ENCODE measurements at places on chromosomes 16 and 17.

DNA sequence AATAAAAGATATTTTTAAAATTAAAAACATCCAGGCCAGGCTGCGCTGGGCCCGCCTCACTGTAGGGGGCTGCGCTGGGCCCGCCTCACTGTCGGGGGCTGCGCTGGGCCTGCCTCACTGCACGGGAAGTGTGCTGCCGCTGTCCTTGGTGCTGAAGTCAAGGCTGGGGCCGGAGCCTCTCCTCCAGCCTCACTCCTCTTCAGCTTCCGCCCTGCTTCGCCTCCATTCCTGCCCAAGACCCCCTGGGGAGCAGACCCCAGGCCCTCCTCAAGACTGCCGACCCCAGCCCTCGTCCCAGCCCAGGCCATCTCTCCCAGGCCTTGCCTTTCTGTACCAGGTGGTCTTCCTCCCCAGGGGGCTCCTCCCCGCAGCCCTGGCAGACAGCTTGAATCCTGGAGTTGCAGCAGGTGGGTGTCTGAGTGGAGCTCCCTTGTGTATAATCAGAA lies 26.2 kb downstream of the ENDOV start:
- no peak overlapping the region for H3K4me3 ChIP-seq
- no peak overlapping the region for H3K27ac ChIP-seq
- DNase-seq: peak; percentile 77
- H3K27me3 ChIP-seq: peaks cover 6% of the 10 kb centered on the region

GRCh38 chr16:29815032-29815721 lies 775 bp upstream of the PAGR1 start:
- H3K36me3 ChIP-seq: peaks cover 30% of the 10 kb centered on the region
- H3K4me1 ChIP-seq: peaks cover 68% of the 10 kb centered on the region
- peak; percentile 72 for DNase-seq
- peaks cover 12% of the 10 kb centered on the region for H3K27me3 ChIP-seq
- H3K27ac ChIP-seq: peak overlapping the region; percentile 88

- H3K36me3 ChIP-seq: peaks cover 2% of the 10 kb centered on the region
- no peak overlapping the region for H3K27ac ChIP-seq
- no peak overlapping the region for H3K4me3 ChIP-seq
- H3K27me3 ChIP-seq: no peaks in the 10 kb centered on the region
- no peak for DNase-seq
Measured at GRCh38 chr16:61324044-61324443, 712.2 kb downstream of the CDH8 start.

DNA sequence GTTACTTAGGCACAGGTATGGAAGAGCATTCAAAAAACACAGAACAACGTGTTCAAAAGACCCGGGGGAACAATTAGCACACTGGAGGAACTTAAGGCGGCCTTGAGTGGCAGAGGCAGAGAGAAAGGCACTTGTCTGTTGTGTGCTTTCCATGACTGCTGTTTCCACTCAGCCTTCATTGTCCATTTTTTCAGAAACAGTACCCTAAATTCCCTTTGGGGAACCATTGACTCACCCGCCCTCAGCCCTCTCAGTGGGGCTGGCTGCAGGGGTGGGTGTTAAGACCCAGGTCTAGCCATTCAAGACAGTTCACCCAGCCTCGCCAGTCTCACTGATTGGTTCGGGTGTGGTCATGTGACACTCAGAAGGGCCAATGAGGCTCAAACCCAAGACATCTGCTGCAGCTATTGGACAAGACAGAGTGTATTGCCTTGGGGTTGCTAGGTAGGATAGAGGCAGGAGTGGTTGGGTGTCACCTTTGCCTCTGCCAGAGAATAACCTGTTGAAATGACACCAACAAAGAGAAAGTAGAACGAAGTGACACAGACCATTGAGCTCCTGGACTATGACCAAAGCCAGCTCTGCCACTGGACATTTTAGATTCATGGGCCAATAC lies 19.6 kb upstream of the CEP20 start:
- DNase-seq: peak; percentile 56
- no peaks in the 10 kb centered on the region for H3K27me3 ChIP-seq
- peaks cover 17% of the 10 kb centered on the region for H3K4me1 ChIP-seq
- no peak overlapping the region for H3K4me3 ChIP-seq
- H3K27ac ChIP-seq: no peak overlapping the region

GRCh38 chr16:23356941-23357340 lies 54.8 kb downstream of the SCNN1B start:
- no peaks in the 10 kb centered on the region for H3K36me3 ChIP-seq
- no peak overlapping the region for H3K4me3 ChIP-seq
- DNase-seq: no peak
- H3K4me1 ChIP-seq: no peaks in the 10 kb centered on the region
- H3K27me3 ChIP-seq: no peaks in the 10 kb centered on the region

DNA sequence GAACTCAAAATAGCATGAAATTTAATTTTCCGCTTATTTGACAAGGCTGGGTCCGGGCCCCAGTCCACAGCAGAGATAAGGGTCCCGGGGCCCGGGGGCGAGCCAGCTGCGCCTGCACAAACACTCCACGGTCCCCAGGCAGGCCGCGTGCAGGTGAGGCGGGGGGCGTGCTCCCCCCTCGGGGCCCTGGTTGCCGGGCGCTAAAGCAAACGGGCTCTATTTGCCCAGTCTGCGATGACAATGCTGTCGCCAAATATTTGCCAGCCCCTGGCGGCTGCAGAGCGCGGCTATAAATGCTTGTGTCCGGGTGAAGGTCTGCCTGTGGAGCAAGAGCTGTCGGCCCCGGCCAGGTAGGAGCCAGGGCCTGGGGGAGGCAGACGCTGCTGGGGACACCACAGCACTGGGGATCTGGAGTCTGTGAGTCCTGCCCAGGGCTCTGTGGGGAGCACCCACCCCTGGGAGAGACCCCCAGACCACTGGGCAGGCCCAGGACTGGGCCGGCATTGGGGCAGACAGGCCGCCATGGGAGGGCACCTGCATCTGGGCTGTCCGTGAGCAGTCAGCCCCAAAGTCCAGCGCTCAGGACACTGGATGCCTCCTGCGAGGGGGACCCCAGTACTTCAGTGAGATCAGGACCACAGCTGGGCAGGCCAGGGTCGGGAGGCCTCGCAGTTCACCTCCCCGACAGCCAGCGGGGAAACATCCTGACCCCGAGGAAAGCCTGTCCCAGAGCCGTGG lies at the start of gene PERCC1:
Gene PERCC1 (plus strand): TSS at position 320 of the 738 bp plus-strand sequence. CDS start 1,516 bp downstream, outside the sequence.
- no peak within 1 kb of the TSS for H3K4me3 ChIP-seq
- H3K27ac ChIP-seq: no peak within 1 kb of the TSS
- H3K36me3 ChIP-seq: no peaks in the 10 kb centered on the region
- no peaks in the 10 kb centered on the region for H3K4me1 ChIP-seq
- H3K27me3 ChIP-seq: no peaks in the 10 kb centered on the region
- no peak for DNase-seq

DNA sequence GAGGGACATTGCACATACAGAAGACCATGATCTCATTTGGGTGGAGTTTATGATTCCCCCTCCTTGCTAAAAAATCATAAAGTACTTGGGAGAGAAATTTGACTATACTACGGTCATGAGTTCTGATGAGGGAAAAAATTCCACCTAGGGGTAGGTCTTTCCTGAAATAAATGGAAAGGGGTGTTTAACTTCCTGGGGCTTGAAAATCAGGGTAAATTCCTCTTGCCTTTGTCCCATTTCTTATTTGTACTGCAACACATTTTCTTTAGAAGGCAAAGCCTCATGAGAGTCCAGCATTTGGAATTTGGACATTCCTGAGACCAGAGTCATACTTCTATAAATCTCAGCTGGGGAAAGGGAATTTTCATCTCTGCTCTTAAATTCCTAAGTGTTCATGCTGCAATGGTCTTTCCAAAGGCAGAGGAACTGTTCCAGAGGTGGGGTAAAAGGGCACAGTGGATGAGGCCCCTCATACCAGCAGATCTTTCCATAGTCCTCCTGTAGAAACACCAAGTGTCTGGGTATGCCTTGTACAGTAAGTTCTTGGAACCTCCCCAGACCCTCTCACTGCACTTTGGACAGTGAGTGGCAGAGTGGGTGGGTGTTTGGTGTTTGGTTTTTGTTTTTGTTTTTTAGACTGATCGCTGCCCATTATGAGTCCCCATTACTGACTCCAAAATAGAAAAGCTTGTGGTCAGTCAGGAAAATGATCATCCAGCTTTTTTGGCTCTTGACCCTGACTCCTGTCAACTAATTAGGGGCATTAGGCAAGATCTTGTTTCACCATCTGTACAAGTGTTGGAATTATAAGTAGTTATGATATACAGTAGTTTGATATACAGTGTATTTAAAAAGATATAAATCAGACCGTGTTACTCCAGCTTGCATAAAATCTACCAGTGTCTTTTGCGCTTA lies 6.0 kb downstream of the LYRM1 start:
- H3K27me3 ChIP-seq: no peaks in the 10 kb centered on the region
- H3K4me1 ChIP-seq: peaks cover 93% of the 10 kb centered on the region

DNA sequence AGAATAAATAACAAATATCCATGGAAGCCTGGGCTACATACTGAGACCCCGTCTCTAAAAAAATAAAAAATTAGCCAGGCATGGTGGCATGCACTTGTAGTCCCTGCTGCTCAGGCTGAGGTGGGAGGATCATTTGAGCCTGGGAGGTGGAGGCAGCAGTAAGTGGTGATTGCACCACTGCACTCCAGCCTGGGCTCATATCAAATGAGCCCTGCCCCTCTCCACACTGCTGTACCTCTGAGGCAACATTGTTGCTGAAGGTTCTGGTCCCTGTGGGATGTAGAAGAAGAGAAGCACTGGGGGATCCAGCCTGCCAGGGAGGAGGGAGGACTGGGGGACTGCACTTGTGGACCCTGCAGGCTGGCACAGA lies 11.4 kb upstream of the ARHGAP23 start:
- DNase-seq: no peak
- no peak overlapping the region for H3K4me3 ChIP-seq
- H3K27me3 ChIP-seq: peaks cover 46% of the 10 kb centered on the region

DNA sequence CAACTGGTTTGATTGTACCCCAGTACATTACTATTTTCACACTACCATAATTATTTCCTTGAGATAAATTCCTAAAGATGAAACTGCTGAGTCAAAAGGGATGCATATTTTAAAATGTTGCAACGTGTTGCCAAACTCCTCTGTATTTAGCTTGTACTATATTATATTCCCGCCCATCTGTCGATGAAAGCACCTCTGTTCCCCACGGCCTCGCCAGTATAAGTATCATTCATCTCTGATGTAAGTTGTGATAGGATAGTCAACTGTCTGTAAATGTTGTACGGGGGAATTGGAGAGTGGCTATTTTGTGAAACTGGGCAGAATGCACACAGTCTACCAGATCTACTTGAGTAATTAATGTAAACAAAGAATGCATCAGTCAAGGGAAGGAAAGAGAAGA lies 47.7 kb upstream of the TNRC6A start:
- H3K4me3 ChIP-seq: no peak overlapping the region
- DNase-seq: no peak
- H3K4me1 ChIP-seq: no peaks in the 10 kb centered on the region
- no peaks in the 10 kb centered on the region for H3K27me3 ChIP-seq
- H3K27ac ChIP-seq: no peak overlapping the region
- H3K36me3 ChIP-seq: no peaks in the 10 kb centered on the region

- no peaks in the 10 kb centered on the region for H3K27me3 ChIP-seq
- DNase-seq: no peak
- no peak overlapping the region for H3K27ac ChIP-seq
- H3K4me3 ChIP-seq: no peak overlapping the region
- H3K4me1 ChIP-seq: no peaks in the 10 kb centered on the region
Measured at GRCh38 chr17:12422651-12423050, 243.0 kb upstream of the MYOCD start.

DNA sequence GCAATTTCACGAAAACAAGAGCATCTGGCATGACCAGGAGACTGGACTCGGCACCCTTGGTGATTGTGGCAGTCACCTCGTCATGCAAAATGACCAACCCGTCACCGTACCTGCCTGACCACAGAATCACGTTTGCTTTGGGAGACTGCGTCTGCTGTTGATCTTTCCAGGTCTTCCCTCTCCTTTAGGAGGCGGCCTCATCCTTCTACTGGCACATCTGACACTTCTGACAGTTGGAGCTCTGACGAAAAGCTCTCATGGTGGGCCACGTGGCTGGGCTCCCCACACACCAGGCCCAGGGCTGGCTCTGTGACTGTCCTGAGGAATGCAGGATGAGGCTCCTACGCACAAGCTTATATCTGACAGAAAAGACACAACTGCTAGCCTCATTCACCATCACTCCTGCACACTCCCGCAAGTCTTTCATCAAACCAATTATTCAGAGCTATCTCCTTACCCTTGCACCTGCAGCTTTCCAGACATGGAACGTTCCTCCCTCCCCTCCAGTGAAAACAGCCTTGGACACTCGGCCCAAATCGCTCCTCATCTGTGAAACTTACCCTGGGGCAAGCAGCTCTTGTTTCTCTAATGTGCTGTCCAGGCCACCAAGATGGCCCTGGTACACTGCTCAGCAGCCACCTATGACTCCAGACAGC lies 3.6 kb downstream of the TRAP1 start:
- H3K27me3 ChIP-seq: no peaks in the 10 kb centered on the region
- peaks cover 45% of the 10 kb centered on the region for H3K4me1 ChIP-seq
- no peak overlapping the region for H3K4me3 ChIP-seq
- peaks cover 24% of the 10 kb centered on the region for H3K36me3 ChIP-seq

- DNase-seq: no peak
- H3K27ac ChIP-seq: no peak overlapping the region
- H3K4me1 ChIP-seq: peaks cover 10% of the 10 kb centered on the region
- no peaks in the 10 kb centered on the region for H3K36me3 ChIP-seq
- H3K27me3 ChIP-seq: peaks cover 3% of the 10 kb centered on the region
- no peak overlapping the region for H3K4me3 ChIP-seq
Measured at GRCh38 chr16:75203667-75204409, 3.1 kb downstream of the CTRB2 start.

GRCh38 chr17:61087024-61087423 lies 312.6 kb upstream of the TBX2 start:
- no peak overlapping the region for H3K4me3 ChIP-seq
- no peak overlapping the region for H3K27ac ChIP-seq
- peaks cover 11% of the 10 kb centered on the region for H3K36me3 ChIP-seq
- no peak for DNase-seq

- no peaks in the 10 kb centered on the region for H3K4me1 ChIP-seq
- H3K27me3 ChIP-seq: peaks cover 35% of the 10 kb centered on the region
- H3K36me3 ChIP-seq: peaks cover 4% of the 10 kb centered on the region
- no peak overlapping the region for H3K4me3 ChIP-seq
Measured at GRCh38 chr17:72113751-72114150, 7.1 kb upstream of the SOX9 start.

- H3K27me3 ChIP-seq: no peaks in the 10 kb centered on the region
- no peak for DNase-seq
- H3K36me3 ChIP-seq: no peaks in the 10 kb centered on the region
- H3K27ac ChIP-seq: no peak overlapping the region
- H3K4me3 ChIP-seq: no peak overlapping the region
Measured at GRCh38 chr16:61887903-61888302, 148.3 kb downstream of the CDH8 start.

DNA sequence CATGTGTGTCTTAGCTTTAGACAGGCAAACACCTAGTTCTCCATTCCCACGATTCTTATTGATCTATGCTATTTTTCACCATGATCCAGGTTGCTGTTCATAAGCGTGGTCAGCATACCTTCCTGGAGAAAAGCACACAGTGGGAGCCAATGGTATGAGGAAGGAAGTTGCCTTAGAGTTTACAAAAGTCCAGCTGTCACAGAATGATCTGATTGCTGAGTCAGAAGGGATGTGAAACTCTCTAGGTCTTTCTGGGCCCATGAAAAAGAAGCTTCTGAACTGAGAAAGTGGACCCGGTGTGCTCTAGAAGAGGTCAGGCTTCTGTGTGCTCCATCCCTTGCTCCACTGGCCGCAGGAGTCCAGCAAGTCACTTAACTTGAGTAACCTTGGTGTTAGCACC lies 71.0 kb upstream of the CCL1 start:
- peaks cover 35% of the 10 kb centered on the region for H3K27me3 ChIP-seq
- H3K4me3 ChIP-seq: no peak overlapping the region
- no peak for DNase-seq
- no peaks in the 10 kb centered on the region for H3K36me3 ChIP-seq
- H3K27ac ChIP-seq: no peak overlapping the region
